ENCODE measurements at places on chromosomes 6 and 20.

GRCh38 chr20:46273717-46274116 lies 34.6 kb downstream of the CDH22 start:
- no peak for DNase-seq

GRCh38 chr20:10501402-10501801 lies 66.3 kb downstream of the SLX4IP start:
- no peak for DNase-seq

- DNase-seq: no peak
Observed at GRCh38 chr20:37366743-37367142, 20.8 kb downstream of the SRC start.

DNA sequence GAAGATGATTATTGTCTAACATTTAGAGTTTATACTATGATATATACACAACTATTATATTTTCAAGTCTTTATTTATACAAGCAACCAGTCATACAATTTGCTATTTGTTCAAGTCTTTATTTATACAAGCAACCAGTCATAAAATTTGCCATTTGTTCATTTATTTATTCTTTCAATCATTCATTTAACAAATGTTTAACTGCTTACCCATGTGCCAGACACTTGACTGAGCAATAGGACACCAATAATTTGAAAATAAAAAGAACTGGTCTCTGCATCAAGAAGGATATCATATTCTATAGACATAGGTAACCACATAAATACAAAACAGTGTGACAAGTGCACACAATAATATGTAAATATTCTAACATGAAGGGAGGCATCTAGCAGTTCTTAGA lies 20.3 kb downstream of the GRIK2 start:
- no peak for DNase-seq
